ENCODE measurements at places on chromosomes 7 and 10.

GRCh38 chr7:117777335-117778142 lies 95.7 kb downstream of the CTTNBP2 start:
- no peak for DNase-seq

- DNase-seq: no peak
Observed at GRCh38 chr10:100209303-100209702, 20.1 kb downstream of the CHUK start.

GRCh38 chr10:17961551-17962422 lies 10.1 kb downstream of the SLC39A12 start:
- DNase-seq: no peak

DNA sequence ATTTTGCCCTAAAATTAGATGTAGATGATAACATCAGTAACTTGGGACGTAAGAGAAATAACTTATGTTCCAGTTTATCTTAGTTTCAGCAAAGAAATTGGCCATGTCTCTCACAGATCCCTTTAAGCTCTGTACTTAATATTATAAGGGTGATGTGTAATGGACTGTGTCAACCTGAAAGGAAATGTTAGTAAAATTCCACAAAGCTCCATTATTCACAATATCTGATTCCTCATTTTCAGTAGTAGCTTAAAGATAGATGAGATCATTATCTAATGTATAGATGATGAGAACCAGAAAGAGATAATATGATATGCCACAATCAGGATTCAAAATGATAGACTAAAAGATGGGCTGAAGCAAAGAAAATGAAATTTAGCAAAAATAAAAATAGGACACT lies 316.8 kb upstream of the CHRM2 start:
- DNase-seq: no peak

DNA sequence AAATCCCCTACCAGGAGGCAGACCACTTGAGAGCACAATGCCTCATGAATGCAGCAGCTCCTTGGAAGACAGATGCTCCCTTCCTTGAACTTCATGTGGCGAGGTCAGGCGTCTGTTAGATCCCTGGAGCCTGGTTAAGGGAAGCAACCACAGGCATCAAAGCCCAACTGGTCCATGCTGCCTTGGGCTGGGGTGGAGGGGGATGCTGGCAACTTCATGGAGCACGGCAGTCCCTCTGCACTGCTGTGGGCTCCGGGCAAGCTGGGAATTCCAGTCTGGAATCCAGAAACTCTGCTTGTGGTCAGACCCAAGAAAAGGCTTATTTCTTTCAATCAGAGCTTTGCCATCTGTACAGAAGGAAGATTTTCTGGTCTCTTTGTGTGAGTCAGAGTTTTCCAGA lies 130.4 kb downstream of the PFKFB3 start:
- DNase-seq: no peak

- no peak for DNase-seq
Observed at GRCh38 chr10:30598105-30598776, 31.3 kb downstream of the LYZL2 start.

DNA sequence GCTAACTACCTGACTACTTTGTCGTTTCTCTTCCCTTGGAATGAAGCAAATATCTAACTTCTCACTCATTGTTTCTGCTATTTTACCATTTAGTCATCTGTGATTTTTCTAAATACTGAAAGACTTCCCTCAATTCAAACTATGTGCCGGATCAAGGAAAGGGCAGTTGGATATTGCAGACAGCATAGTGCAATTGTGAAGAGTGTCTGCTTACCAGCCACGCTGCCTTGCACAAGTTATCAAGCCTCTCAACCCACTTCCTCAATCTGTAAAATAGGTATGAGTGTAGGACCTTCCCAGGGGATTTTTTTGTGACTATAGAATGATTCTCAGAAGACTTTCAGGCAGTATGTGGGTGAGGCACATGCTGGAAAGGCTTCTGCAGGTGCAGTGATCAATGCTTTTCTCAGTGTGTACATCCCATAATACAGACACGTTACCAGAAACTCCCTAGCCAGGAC lies 54.3 kb downstream of the EGFR start:
- no peak for DNase-seq

GRCh38 chr7:77954773-77955555 lies 156.4 kb downstream of the PHTF2 start:
- DNase-seq: no peak

GRCh38 chr7:52369922-52370321 lies 665.5 kb upstream of the POM121L12 start:
- DNase-seq: no peak

DNA sequence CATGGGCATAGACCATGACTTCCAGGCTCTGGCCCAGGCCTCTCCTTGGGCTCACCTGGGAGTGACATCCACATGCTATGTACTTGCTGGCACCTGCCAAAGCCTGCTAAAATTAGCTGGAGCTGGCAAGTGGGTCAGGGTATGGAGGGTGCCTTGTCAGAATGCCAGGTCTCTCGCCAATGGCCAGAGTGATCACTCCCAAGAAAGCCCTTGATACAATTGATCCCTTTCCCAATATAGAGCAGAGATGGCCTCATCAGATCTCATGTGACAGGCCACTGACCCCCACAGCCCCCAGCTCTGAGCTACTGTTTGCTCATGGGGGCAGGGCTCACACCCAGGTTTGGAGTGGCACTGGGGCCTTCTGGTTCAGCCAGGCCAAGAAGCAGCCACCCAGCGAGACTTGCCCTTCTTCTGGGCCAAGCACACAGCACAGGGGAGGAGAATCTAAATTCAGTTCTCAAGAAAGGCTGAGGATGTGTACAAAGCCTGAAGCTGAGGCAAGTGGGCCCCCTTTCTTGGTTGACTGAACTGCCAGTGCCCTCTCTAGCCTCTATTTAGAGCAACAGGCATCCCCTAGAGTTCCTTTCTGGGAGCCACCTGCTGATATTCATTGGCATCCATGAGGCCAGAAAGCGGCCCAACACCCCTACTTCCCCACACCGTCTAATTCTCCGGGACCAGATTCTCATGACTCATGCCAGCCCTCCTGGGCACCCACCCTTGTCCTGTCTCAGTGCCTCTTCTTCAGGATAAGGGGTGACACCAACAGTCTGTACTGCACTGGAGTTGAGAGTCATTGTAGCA lies 18.9 kb upstream of the MYL7 start:
- no peak for DNase-seq

DNA sequence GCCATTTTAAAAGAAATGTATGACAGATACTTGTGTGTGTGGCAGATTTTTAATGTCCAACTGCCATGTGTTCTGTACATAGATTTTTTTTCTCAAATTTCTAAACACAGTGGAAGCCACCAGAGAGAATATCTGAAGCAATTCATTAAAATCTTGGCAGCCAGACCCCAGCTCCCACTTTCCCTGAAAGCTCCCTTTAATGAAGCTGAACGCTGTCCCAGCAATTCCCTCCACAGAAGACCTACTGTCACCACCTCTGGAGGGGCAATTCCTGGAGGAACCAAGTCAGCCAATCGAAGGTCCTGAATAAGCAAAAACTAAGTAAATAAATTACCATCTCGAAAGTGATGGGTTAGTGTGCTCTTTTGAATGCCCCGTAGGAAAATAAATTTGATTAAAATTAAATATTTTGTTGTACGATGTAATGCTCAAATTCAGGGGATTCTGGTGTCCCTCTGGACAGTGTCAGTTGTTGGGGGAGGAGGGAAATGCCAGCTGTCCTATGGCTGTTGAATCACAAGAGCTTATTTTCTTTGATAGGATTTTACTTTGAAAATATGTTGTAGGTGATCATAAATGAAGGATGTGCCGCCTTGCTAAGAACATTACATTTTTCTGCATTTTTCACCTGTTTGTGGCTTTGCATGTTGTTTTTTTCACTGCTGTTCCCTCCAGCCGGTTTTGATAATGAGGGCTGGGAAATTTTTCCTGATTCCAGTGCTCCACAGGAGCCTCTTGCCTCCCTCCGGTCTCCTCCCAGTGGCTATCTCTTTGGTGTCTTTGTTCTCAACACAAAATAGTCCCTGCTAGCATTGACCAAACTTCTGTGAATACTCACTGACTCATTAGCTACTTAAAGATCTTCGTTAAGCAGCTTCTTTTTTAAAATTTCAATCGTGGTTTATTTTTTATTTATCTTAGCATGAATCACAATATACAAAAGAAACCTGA lies 9.2 kb upstream of the GSAP start:
- DNase-seq: no peak

GRCh38 chr10:2881720-2882620 lies 185.4 kb upstream of the PFKP start:
- no peak for DNase-seq

DNA sequence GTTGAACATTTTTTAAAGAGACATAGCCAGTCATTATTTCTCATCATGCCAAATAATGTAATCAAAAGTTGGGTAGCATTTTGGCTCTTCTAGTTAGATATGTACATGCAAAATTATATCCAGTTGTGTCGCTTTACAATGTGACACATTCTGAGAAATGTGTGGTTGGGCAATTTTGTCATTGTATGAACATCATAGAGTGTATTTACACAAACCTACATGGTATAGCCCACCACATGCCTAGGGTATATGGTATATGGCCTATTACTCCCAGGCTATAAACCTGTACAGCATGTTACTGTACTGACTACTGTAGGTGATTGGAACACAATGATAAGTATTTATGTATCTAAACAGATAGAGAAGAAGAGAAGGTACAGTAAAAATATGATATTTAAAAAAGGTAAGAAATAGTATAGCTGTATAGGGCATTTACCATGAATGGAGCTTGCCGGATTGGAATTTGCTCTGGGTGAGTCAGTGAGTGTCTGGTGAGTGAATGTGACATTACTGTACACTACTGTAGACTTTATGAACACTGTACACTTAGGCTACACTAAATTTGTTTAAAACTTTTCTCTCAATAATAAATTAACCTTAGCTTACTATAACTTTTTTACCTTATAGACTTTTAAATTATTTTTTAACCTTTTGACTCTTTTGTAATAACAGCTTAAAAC lies 16.5 kb downstream of the ZNF365 start:
- no peak for DNase-seq

DNA sequence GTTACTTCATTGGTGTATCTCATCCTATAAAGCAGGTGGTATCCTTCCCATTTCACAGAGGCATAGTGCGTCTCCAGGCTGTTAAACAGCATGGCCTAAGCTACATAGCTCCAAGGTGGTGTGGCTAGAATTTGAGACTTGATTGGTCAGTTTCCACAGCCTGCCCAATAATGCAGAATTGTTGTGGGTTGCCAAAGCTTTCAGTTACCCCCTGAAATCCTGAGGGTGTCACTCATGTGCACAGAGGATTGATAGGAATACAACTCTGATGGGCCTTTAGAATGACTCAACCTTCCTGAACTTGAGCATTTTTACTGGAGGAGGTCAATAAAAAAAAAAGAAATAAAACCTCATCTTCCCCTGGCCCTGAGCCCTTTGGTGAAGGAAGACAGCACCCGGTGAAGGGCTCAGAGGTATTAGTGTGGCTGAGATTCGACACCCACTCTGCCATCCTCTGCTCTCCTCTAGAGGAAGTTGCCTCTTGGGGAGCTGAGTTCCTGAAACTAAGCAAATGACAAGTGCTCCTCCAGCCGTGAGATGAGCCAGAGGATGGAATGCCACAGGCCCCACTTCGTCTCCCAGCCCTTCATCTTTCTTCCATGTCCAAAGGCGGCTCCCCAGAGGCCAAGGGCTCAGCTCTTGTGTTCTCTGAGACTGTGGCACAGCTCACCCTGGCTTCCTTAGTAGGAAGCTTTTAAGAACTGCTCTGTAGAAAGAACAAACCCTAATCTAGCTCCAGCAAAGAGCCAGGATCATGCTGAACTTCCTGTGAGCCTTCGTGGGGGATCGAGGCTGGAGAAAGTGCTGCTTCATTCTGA lies 1.0 kb downstream of the ACSL5 start:
- no peak for DNase-seq

GRCh38 chr7:28658381-28658780 lies 246.1 kb downstream of the CREB5 start:
- DNase-seq: no peak

GRCh38 chr7:126445991-126446390 lies 806.8 kb downstream of the GRM8 start:
- DNase-seq: no peak

GRCh38 chr10:4359003-4359402 lies 467.0 kb upstream of the AKR1E2 start:
- DNase-seq: no peak

GRCh38 chr7:150871601-150872000 lies 19.3 kb downstream of the AOC1 start:
- DNase-seq: no peak

DNA sequence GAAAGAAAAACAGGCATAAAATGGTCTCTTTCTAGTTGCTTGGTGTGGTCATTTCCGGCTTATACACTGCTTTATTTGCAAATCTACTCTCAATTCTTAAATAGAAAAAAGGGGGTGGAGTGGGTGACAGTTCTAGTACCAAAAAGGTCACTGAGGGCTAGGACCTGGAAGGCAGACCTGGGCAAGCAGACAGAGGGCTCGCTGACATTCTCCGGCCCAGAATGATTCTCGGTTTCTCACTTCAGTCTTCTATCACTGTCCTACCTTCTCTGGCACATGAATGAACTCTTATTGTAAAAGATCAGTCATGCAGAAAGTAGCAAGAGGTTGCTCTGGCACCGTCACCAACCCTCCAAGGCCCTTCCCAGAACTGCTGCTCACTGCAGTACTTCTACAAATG lies 54.0 kb downstream of the MALSU1 start:
- DNase-seq: no peak

All from stimulated activated CD8-positive, alpha-beta memory T cell treated with anti-CD3 and anti-CD28 coated beads, Interleukin-15, amount 100 ng/mL, for 4 hours (primary cell).